Right renal pelvis (tissue), 4 donors: ENCODE measurements at places on chromosomes 2 and 18.

- DNase-seq = no peak
Observed at GRCh38 chr18:71784777-71785176, 759.4 kb downstream of the CBLN2 start.

GRCh38 chr2:233112329-233112728 is 52.2 kb downstream of the INPP5D start:
- no peak for DNase-seq

DNA sequence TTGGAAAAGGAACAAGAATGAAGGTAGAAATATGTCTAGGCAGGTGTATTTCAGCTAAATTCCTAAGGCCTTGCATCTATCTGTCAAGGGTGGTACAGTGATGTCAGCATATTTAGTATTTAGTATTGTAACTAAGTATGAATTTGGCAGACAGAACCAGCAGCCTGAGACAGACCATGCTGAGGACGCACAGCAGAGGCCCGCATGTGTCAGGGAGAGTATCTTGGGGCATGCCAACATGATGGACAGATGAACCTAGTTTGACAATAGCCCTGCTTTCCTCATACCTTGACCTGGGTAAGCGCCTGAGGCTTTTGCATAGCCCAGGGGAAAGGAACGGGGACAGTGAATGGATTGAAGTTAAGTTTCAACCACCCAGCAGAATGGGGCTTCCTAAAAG is 33.8 kb upstream of the OSR1 start:
- DNase-seq = no peak

GRCh38 chr2:231975001-231975400 is 13.5 kb downstream of the DIS3L2 start:
- no peak for DNase-seq

- no peak for DNase-seq
Observed at GRCh38 chr2:197073701-197074433, 147.4 kb upstream of the PGAP1 start.

GRCh38 chr2:159065313-159065712 is 96.9 kb downstream of the TANC1 start:
- DNase-seq = no peak

- DNase-seq = no peak
Observed at GRCh38 chr2:127401757-127402695, 14.3 kb upstream of the MAP3K2 start.

- DNase-seq = no peak
Observed at GRCh38 chr2:17600556-17601204, 60.2 kb downstream of the VSNL1 start.

DNA sequence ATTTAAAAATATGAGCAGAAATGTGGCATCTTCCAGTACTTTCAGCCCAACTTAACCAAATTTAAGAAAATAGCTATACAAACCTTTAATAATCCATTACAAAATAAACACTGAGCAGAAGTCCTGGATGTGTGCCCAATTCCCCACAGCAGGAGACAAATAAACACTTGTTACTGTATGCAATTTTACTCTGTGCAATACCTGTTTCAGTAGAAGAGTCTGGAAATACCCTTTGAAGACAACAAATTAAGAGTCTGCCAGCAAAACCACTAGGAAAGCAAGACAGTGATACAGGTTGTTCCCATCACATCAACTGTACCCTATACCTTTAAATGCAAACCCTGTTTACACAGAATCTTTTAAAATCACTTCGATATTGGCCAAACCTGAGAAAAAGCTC is 41.4 kb upstream of the RNU4ATAC start:
- no peak for DNase-seq

- no peak for DNase-seq
Observed at GRCh38 chr2:149033716-149034115, 4.8 kb upstream of the LYPD6B start.

DNA sequence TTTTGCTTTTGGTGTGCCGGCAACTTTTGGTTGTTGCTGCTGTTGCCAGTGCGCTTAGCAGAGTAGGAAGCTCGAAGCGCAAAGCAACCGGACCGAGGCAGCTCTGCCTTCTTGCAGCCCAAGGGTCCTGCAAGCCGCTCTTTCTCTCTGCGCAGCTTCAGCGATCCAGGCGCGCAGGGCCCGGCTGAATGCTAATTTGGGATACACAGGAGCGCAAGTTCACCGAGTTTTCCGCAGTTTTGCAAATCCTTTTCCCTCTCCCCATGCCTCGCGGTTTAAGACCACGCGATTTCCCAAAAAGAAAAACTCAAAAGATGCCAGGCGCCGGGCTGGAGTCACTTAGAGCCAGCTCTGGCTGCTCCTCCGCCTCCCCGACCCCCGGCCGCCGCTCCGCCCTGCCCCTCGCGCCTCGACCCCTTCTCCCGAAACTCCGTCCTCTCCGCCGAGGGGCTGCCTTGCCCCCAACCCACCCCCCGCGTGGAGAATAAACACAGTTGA is 13.5 kb upstream of the SIX3 start:
- no peak for DNase-seq

DNA sequence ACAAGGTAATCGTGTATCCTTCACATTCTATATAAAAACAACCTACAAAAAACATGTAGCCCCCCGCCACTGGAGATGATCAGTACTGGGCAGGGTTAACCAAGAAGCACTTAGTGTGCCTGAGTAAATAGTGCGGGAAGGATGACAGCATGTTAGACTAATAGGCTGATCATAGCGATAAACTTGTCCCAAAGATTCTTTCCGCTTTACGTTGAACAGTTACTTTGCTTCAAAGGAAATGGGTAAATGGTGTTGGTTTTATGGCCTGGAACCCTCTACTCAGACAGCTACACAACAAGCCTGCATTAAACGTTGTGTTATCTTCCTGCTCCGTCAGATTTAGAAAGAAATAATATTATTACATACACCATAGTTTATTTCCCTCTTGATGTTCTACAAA is 67.7 kb downstream of the CTAGE1 start:
- no peak for DNase-seq

GRCh38 chr18:56986829-56987228 is 160.1 kb upstream of the BOD1L2 start:
- DNase-seq = no peak

- DNase-seq = no peak
Observed at GRCh38 chr2:173184031-173185004, 108.7 kb downstream of the MAP3K20 start.

GRCh38 chr2:30155202-30155601 is 8.4 kb downstream of the YPEL5 start:
- no peak for DNase-seq

DNA sequence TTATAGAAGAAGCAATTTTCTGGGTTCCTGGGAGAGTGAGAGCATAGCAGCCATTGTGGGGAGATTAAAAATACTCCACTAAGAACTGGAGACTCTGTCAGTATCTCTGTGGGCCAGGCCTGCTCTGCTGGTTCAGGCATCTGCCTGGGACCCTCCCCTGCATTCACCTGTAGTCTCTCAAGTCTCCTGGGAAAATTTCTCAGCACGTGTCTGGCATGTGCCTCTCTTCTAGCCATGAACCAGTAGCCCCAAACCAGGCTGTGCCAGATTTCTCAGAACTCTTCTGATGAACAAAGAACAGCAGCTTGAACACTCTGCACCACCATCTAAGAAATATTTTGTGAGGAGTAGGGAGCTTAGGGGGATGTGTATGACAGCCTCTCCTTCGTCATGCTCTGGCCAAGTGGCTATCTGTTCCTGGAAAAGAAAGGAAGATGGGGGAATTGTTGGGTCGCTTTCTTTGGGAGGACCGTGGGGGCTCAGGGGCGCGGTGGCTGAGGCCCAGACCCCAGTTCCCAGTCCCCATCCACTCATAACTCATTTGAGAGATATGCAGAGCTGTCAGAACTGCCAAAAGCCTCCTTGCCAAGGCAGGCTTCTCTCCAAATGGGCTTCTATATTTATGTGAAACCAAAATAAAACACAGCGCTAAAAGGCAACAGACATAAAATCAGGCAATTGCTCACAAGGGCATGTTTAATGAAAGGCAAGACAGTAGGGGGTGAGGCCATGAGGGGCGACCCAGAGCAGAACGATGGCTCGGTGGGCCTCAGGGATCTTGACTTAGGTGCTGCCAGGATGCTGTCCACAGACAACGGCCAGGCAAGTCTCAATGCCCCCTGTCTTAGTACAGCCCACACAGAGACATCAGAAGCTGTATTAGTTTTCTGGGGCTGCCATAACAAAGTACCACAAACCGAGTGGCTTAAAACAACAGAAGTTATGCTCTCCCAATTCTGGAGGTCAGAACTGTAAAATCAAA is 114.7 kb upstream of the TNP1 start:
- no peak for DNase-seq

DNA sequence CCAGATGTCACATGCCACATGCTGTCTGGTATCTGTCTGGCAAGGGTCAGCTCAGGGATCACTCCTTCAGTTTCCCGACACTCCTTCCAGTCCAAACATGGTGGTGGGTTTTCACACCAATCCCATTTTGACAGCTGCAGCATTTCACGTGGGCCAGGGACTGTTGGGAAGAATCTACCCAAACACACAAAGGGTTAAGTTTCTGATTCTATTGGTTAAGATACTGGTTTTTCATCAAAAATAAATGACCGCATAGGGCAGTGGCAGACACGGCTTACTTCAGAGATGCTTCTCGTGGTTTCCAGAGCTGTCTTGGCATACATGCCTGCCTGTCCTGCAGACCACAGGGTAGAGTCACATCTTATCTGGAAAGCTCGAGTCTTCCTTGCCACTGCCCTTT is 79.7 kb downstream of the PSMG2 start:
- DNase-seq = no peak

GRCh38 chr2:233084488-233084887 is 24.3 kb downstream of the INPP5D start:
- no peak for DNase-seq

DNA sequence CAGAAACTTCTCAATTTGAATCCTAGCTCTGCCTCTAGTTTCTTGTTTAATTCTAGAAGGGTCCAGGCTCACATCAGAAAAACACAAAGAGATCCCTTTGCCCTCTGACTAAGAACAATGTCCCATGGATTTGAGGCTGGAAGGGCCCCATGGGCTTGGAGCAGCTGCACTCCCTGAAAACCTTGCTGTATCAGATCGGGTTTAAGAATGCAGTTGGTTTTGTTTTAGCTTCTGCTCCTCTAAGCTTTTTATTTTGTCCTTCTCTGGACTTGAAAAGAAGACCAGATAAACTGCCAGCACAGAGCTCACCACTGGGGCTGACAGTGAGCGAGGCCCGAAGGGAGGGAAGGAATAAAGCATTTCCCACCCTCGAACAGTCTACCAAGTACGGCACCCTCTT is 69.2 kb upstream of the WIPF1 start:
- DNase-seq = no peak

GRCh38 chr2:152730591-152731333 is 12.3 kb downstream of the ARL6IP6 start:
- DNase-seq = no peak

GRCh38 chr18:28802546-28802945 is 625.6 kb upstream of the CDH2 start:
- DNase-seq = no peak

DNA sequence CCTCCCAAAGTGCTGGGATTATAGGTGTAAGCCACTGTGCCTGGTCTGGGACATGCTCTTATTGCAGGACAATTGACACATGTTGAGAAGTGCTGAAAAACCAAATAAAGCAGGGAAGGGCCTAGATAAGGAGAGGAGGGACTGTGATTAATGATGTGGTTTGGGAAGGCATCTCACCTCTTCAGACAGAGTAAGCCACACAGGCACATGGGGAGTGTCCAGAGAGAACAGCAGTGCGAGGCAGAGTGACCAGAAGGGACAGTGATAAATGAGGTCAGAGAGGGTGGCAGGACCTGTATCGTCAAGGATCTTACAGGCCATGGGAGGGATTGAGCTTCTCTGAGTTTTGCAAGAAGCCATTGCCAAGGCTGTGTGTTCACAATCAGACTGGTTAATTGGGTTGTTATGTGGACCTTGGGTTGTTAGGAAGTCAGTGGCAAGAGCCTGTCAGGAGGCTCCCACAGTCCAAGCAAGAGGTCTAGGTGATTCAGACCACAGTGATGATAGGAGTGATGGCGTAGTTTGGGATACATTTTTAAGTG is 58.5 kb downstream of the EIF5B start:
- DNase-seq = no peak

DNA sequence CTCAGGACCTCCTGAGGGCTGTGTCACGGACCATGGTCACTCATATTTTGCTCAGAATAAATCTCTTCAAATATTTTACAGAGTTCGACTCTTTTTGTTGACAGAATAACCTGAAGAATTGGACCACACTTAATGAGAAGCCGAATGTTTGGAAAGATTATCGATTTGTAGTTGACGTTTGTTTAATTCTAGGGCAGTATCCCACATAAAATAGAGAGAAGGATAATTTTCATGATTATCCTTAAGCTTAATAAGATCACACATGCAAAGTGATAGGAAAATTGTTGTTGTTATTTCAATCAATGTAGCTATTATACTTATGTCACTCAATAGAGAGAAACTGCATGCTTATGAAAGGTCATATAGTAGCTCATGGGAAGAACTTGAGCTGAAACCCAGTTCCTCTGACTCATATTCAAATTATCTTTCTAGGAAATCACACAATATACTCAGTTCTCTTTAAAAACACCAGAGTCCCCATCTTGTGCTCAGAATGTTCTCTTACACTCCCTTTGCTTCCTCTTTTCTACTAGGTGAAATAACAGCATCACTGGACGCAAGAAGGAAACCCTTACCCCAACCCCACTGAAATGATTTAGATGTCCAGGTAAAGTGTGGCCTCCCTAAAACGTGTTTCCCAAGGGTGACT is 982.1 kb downstream of the TSN start:
- DNase-seq = no peak

DNA sequence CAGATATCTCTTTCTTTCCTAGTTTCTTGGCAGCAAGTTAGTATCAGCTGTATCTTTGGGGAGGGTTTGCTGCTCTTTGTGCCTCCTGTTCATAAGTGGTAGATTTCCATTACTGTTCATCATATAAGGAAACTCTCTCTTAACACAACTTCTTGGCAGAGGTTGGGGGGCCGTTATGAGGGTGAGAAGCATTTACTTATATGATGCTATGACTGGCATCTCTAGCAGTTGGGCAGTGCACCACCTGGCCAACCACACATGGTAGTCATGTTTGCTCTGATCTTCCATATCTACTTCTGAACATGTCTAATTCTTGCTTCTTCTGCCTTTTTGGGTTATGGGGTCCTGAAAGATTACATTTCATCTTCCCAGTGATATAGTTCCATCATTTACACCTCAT is 282.2 kb downstream of the CYRIA start:
- no peak for DNase-seq

DNA sequence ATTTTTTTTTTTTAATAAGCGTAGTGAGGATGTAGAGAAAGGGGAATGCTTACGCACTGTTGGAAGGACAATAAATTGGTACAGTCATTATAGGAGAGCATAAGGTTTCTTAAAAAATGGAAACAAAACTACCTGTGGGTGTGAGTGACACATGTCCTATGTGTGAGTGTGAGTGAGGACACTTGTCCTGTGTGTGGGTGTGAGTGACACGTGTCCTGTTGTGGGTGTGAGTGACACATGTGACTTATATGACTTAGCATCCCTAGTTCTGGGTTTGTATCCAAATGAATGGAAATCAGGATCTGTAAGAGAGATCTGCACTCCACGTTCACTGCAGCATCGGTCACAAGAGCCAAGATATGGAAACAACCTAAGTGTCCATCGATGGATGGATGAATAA is 91.8 kb downstream of the CBLN2 start:
- no peak for DNase-seq
